CD4-positive, CD25-positive, alpha-beta regulatory T cell (primary cell): ENCODE measurements at places on chromosomes 2 and 18. TPM values are rescaled to one million over a fixed set of nuclear protein-coding genes. Genes with fewer than 3 reads are reported as not detected.

Gene CAPN14
- polyA plus RNA-seq: 0.10 TPM

Gene BCL2L11
- 31.9 TPM for polyA plus RNA-seq

Gene HYCC2
- polyA plus RNA-seq: 26.2 TPM

Gene TUBA4B
- polyA plus RNA-seq: not detected

Gene KCNE4
- polyA plus RNA-seq: not detected

Gene ICA1L
- 1.6 TPM for polyA plus RNA-seq

Gene C2orf78
- not detected for polyA plus RNA-seq

Gene SPC25
- polyA plus RNA-seq: 1.2 TPM
